ENCODE measurements at places on chromosomes 7 and 10.

DNA sequence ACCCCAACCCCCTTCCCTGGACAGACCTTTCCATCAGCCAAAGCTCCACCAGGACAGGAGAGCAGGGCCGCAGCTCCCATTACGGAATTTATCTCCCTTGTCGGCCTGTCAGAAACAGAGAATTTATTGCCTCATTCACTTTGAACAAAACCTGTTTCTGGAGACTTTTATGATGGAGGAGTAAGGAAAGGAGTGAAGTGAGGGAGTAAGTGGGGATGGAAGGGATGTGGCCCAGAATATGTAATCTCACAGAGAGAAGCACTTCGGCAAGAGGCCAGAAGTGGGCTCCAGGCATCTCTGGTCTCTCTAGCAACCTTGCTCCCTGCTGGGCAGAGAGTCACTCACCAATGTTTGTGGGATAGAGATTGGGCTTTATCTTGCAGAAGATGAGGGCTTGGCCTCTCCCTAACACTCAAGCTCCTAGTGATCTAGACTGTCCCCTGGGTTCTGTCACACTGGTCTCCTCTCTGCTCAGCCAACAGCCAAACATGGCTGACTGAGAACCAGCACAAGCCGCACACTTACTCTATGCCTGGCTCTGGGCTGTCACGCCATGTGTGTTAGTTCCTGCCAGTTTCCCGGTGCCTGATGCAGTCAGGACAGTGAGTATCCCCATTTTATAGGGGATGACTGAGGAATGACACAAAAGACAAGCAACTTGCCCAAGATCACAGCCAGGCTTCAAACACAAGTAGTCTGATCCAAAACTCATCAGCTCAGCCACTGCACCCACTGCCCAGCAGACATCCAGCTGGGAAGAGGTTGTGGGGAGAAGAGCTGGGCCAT is 149.4 kb upstream of the ZMIZ1 start:
- DNase-seq: no peak

GRCh38 chr7:37009125-37009675 is 284.9 kb upstream of the AOAH start:
- no peak for DNase-seq

DNA sequence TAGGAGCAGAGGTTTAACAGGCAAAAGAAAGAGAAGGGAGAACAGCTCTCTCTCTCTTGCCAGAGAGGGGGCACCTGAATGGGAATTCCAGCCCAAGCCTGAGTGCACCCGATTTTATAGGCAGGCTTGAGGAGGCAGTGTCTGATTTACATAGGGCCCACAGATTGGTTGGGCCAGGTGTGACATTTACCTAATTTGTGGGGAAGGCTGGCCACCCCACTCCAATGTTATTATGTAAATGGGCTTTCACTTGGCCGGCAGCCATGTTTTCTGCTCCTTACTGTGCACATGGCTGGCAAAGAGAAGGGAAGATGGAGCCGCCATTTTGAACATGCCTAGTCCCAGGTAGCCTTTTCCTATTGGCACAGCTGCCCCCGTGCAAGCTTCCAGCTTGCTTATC is 735.5 kb upstream of the AUTS2 start:
- no peak for DNase-seq

DNA sequence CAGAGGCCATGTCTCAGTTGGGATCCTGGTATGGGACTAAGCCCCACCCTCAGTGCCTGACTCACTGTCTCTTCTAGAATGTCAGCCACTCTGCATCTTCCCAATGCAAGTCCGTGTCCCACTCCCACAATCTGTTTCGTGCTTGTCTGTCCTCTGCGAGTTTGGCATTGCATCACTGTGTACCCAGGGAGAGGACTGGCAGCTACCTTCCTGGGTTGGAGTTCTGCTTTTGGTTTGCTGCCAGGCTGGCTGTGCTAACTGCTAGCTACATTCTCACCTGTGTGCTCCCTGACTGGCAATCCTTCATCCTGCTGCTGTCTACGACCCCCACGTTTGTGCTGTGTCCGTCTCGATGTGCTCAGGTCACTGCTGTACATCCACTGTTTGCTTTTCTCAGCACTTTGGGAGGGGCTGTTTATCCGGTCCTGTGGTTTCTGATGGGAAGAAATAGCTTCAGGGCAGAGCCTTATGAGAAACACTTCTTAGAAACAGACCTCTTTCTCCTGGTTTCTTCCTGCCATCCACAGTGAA is 56.0 kb upstream of the GLI3 start:
- no peak for DNase-seq

- no peak for DNase-seq
Observed at GRCh38 chr7:32890793-32891042, 842 bp downstream of the KBTBD2 start.

DNA sequence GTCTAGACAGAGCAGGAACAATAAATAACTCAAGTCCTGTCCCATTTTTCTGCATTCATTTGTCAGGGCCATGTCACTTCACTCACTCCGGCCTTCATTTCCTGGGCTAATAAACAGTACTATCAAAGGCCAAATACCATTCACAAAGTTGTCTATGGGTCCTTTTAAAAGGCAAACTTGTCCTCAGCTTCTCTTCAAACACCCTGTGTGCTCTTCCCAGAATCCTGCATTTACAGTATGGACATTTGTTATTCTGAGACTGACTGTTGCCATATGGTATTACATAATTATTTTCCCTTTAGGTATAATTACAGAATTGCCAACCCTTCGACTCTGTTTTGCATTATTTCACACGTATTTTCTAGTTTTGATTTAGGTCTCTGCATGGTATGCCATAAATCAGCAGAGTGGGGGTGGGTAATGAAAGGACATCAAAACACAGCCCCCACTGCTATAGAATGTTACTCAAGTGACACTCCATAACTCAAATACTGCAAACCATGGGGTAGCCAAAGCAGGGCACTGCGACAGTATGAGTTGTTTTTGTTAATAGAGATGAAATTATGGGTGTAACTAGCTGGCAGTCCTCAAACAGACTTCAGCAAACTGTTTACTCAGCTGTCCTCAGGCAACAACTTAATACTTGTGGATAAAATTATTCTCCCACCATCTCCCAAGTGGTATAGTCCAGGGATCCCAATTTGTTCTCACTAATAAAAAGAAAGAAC is 183.7 kb downstream of the TRIL start:
- DNase-seq: no peak

DNA sequence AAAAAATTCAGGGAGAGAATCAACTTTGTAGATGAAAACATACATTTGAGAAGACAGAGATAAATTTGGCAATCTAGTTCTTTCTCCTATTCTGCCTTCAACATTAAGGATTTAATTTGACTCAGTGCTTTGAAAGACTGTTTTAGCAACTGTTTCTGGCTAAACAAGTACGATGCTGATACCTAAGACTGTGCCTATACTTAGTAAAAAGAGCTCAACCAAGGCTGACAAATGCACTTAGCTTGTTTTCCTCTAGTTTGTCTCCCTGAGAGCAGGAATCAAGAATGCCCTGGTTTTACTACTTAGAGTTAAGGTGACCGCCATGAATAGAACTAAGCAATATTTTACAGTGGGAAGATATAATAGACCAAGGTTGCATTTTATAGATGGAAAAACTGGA is 49.5 kb downstream of the NRP1 start:
- DNase-seq: no peak

- DNase-seq: no peak
Observed at GRCh38 chr7:104397442-104397841, 69.0 kb downstream of the LHFPL3 start.

DNA sequence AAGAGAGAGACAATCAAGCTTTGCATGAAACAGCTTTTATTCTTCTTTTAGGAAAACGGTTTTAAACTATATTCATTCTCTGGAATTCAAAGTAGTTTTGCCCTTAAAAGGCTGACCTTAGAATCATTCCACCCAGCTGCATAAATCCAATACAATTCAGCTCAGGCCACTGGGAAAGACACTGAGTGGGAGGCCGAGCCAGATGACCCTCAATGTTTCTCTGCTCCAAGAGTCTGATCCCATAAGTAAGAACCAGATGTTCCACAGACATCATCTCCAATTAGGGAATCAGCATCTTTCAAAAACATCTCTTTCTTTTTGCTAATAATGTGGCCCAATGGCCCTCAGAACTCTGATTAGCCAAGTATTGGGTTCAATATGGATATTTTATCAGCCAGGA is 26.1 kb downstream of the CREB3L2 start:
- no peak for DNase-seq

DNA sequence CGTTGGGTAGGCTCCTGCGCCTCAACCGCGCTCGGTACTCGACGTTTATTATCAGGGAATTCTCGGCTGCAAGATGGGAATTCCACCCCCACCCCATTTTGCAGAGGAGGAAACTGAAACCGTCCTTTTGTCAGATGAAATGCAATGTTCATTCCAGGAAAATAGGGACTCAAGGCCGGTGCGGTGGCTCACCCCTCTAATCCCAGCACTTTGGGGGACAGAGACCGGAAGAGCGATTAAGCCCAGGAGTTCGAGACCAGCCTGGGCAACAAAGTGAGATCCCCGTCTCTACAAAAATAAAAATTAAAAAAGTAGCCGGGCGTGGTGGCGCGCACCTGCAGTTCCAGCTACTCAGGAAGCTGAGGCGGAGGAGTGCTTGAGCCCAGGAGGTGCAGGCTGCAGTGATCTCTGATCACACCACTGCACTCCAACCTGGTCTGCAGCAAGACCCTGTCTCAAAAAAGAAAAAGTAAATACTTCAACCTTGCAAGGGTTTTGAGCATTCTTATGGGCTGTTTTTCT is 720 bp upstream of the RFC2 start:
- DNase-seq: no peak

GRCh38 chr7:91135703-91136430 is 128.4 kb upstream of the FZD1 start:
- no peak for DNase-seq

- no peak for DNase-seq
Observed at GRCh38 chr7:108634036-108634435, 64.4 kb downstream of the DNAJB9 start.

DNA sequence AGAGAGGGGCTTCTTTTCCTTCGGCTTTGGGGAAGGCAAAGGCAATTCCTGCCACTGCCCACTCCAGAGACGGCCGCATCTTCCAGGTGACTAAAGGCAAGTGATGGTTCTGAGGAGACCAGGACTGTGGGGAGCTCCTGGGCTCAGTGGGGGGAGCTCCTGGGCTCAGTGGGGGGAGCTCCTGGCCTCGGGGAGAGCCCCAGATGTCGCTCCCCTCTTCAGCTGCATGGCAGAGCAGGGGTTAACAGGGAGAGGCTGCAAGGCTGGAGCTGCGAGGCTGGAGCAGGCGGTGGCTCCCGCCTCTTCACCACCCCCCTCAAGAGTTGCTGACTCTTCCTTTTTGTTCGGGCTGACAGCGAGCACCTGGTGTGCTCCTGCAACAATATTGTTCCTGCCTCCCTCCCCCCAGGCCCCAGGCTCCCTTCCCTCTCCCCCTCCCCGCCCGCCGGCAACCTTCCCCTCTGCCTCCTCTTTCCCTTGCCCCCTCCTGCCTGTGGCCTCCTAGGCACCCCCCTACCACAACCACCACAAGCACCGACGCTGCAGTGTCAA is 56.3 kb upstream of the LBX1 start:
- no peak for DNase-seq

GRCh38 chr10:132368881-132369635 is 27.9 kb upstream of the PWWP2B start:
- DNase-seq: no peak
